Pons (tissue), 1 donor: ENCODE measurements at places on chromosomes 7 and 10.

DNA sequence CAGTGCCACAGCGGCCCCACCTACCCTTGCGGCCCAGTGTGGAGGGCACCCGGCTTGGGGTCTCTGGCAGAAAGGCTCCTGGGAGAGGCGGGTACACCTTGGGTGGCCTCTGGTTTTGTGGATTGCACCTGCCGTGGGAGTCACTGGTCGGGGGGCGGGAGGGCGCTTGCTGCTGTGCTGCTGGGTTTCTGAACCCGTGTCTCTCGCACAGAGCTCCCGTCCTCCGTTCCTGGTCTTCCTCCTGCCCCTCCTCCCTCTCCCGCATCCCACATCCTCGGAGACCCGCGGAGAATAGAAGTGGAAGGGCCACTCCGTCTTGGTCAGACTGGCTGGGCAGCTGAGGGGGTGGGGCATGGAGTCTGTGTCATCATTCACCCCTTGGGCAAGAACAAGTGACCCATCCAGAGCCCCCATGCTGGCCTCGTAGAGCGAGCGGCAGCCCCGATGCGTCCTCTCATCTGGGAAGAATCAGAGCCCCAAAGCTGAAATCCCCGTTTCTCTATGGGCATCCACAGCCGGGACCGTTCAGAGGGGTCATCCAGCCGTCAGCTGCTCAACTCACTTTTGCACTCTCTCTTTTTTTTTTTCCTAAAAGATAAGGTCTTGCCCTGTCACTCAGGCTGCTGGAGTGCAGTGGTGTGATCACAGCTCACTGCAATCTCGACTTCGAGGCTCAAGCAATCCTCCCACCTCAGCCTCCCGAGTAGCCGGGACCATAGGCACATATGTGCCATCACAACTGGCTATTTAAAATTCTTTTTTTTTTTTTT is 4.0 kb downstream of the MAFK start:
- no peak for DNase-seq

- no peak for DNase-seq
Measured at GRCh38 chr7:36497775-36498174, 108.1 kb downstream of the ANLN start.

- no peak for DNase-seq
Measured at GRCh38 chr7:55427800-55428199, 62.7 kb downstream of the LANCL2 start.

GRCh38 chr7:102024005-102024768 is 206.8 kb downstream of the CUX1 start:
- no peak for DNase-seq

DNA sequence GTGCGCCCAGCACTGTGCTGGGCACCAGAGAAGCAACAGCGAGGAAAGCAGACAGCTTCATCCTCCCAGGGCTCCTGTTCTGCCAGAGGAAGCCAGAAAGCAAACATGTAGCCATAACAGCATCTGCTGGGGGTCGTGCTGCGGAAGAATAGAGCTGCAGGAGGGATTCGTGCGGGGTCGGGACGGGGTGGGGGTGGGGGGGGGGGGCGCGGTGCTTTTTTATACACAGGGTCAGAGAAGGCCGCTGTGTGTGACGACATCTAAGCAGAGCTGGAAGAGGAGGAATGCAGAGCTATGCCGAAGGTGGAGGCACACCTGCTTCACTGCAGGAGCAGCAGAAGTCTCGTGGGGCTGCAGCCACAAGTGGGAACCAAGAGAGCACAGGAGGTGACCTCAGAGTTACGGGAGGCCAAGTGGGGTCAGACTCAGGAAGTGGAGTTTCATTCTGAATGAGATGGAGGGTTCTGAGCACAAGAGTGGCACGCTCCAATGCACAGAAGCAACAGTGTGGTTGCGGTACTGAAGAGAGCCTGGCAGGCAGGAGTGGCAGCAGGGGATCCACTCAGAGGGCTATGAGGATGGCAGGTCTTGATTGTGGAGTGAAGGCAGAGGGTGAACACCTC is 11.1 kb downstream of the PKD1L1 start:
- DNase-seq, result no peak

GRCh38 chr7:140544388-140544826 is 65.1 kb upstream of the MKRN1 start:
- no peak for DNase-seq

DNA sequence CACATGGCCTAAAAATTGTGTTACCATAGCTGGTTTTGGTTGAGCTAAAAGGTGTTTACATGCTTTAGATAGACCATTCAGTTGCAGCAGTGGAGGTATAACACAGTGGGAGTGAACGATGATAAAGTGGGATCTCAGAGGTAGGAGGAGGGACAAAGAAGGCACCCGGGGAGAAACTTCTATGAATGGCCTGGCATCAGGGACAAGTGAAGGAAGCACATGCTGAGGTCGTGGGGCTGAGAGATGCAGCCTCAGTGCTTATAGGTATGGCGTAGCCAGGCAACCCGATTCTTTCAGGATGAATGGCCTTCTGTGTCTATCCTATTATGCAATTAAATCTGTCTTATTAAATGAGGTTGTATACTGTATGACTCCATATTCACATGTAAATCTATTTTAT is 3.9 kb upstream of the CDK6 start:
- no peak for DNase-seq

DNA sequence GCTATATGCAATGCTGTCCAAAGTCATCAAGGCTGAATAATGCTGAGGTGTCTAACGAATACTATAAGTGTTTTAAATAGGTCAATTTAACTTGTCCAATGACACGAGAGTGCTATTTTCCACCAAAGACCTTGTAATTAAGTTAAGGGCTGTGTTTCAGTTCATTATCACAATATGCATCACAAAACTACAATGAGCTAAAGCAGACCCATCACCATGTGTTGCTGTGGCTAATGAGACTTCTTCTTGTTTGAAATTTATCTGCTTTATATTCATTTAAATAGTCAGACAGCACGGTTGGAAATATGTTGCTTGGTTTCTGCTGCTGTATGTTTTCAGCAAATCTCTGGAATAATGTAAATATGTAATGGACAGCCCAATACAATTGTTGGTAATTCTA is 292.5 kb upstream of the VSTM2A start:
- DNase-seq, result no peak

DNA sequence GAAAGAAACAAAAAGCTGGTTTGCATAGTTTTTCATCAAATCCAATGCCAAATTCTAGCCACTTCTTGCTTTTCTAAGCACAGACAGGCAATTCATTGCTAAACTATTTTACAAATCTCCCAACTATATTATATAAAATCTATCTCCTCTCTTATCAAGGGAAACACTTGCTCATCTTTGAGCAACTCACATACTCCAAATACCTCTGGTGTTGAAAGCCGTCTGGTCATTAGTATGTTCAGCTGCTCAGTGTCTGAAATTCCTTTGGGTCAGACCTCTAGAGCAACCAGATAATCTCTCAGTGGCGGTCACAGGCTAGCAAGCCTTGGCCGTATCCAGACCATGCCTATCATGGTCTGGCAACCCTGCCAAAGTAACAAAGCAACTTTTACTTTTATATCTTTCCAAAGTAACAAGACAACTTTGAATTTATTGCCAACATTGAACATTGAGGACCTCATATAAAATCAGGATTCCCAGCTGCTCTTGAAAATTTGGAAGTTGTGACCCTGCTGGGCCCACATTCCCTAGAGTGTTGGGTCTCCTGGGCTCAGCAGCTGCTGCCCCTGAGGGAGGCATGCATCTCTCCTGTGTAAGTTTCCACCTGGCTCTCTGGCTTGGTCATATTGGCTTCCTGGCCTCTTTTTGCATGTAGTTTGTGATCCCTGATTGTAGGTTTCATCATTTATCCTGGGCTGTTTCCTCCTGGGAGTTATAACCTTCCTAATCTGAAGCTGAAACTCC is 56.8 kb upstream of the LANCL2 start:
- no peak for DNase-seq

DNA sequence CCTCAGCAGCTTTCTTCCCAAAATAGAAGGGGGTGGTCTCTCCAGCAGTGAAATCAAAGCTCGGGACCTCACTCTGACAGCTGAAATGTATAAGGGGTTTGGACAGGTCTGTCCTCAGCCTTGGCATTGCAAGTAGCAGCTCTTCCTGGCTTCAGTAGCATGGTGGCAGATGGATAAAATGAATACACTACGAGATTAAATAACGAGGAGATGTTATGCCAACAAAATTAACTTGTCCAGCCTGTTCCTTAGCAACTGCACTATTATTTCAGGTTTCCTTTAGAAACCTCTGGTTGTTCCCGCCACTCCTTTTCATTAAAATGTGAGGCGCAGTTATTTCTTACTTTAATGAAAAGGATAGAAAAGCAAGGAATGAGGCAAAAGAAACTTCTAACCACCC is 24.9 kb downstream of the PRLHR start:
- DNase-seq, result no peak

- DNase-seq, result no peak
Measured at GRCh38 chr10:117237401-117237991, 3.4 kb upstream of the SLC18A2 start.

- DNase-seq, result peak; percentile 2
Measured at GRCh38 chr10:128386816-128387604, 260.8 kb upstream of the MKI67 start.

GRCh38 chr7:20279979-20280378 is 50.7 kb upstream of the ITGB8 start:
- DNase-seq, result no peak

DNA sequence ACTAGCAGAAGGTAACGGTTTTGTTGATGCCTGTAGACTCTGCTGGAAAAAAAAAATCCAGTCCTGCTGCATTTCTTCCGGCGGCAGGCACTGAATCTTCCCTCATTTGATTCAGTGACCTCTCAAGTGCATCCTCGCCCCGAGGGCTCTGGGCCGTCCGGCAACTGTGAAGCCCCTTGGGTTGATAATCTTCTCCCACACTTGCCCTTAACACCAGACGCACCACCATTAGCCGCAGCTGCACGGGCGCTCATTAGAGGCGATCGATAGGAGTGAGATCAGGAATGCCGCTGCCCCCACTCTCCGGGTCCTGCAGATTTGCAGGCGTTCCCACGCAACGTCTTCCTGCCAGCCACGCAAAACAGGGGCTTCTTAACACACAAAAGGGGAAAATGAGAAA is 200.0 kb upstream of the MKI67 start:
- no peak for DNase-seq

GRCh38 chr7:142313528-142313927 is 55.7 kb upstream of the PRSS58 start:
- DNase-seq, result no peak

- DNase-seq, result no peak
Measured at GRCh38 chr10:99297033-99297432, 32.1 kb upstream of the CNNM1 start.

DNA sequence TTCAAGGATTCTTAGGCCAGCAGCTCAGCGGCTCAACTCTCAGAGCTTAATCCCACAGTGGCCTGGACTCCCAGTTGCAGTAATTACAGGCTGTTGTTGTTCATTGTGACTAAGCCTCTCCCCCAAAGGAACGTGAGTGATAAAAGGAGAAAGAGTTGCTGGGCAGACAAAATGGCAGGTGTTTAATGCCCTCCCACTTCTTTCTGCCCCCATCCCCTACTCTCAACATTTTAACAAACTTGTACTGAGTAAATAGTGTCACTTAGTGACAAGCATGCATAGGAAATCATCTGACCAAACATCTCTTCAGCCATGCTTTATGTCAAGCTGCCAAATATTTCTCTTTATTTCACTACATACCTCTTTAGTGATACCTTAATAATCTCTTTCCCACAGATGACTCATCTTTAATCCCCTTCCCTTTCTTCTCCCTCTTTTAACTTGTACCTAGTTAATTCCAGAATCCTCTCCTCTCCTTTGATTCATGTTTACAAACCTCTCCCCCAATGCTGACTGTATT is 12.4 kb upstream of the MTERF1 start:
- DNase-seq, result no peak

DNA sequence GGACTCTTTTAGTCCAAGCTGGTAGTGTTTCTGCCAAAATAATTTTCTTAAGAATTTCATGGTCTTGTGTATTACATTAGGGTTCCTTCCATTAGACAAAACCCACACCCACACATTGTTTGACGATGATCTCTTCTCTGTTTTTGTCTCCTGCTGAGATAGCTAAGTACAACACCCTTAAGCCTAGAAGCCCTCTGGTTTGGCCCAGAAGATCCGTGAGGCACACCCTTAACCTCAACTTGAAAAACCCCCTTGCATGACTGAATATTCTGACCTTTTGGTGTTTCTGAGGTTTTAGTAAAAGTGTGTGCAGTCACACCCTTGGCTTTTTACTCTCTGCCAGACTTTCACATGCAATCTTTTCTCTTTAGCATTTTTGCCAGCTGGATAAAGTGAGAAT is 29.3 kb upstream of the ERCC6 start:
- no peak for DNase-seq

DNA sequence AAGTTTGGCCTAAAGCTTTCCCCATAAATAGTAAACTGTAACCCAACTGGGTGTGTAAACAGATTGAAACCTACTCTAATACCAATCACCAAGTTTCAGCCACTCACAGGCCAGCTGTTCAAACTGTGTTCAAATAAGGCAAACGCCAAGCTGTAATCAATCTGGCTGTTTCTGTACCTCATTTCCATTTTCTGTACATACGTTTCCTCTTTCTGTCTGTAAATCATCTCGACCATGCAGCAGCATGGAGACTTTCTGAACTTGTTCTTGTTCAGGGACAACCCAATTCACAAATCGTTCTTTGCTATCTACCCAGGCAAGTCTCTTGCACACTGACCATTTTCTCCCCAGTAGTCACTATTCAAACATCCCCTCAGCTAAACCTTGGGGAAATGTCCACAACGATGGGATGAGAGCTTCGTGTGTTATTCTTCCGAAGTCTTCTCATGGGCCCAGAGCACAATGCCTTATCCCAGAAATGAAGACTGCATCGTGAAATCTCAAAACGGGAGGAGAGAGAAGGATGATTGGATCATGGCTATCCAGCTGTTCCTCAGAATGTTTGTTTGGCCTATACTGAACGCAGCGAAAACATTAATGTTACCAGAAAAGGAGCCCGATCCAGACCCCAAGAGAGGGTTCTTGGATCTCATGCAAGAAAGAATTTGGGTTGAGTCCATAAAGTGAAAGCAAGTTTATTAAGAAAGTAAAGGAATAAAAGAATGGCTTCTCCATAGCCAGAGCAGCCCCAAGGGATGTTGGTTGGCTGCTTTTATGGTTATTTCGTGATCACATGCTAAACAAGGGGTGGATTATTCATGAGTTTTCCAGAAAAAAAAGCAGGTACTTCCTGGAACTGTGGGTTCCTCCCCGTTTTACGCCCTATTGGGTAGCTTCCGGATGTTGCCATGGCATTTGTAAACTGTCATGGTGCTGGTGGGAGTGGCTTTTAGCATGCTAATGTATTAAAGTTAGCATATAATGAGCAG is 86.2 kb downstream of the SLC16A9 start:
- no peak for DNase-seq

DNA sequence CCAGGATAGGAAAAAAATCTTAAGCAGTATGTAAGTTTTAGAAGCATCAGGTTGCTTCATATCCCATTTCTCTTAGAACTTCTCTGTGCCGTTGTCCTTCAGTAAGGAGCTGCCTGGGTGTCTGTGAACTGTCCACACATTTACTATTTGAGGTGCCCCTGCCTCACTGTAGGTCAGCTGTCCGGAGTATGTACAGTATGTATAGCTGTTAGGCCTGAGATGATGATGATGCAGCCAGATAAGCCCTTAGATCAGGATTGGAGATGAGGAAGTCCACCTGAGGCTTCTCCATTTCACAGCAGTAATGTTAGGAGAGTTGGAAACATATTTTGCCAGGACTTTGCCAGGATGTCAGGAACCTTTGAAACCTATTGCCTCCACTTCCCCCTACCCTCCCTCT is 7.7 kb downstream of the NDUFB2 start:
- DNase-seq, result no peak
